ENCODE measurements at places on chromosomes 6 and 20.

- H3K36me3 ChIP-seq, result no peaks in the 10 kb centered on the region
- peaks cover 25% of the 10 kb centered on the region for H3K4me1 ChIP-seq
- DNase-seq, result no peak
- H3K4me3 ChIP-seq, result no peak overlapping the region
- H3K27me3 ChIP-seq, result no peaks in the 10 kb centered on the region
- H3K27ac ChIP-seq, result no peak overlapping the region
Measured at GRCh38 chr6:2966347-2966746, 5.0 kb downstream of the SERPINB6 start.

- no peaks in the 10 kb centered on the region for H3K4me1 ChIP-seq
- no peaks in the 10 kb centered on the region for H3K36me3 ChIP-seq
- H3K4me3 ChIP-seq, result no peak overlapping the region
- no peaks in the 10 kb centered on the region for H3K27me3 ChIP-seq
- DNase-seq, result no peak
Measured at GRCh38 chr6:143773506-143774150, 69.5 kb upstream of the LTV1 start.

- no peak for DNase-seq
- no peak overlapping the region for H3K4me3 ChIP-seq
- H3K27me3 ChIP-seq, result no peaks in the 10 kb centered on the region
- no peaks in the 10 kb centered on the region for H3K4me1 ChIP-seq
- H3K27ac ChIP-seq, result no peak overlapping the region
Measured at GRCh38 chr6:35449287-35449881, 2.8 kb upstream of the FANCE start.

DNA sequence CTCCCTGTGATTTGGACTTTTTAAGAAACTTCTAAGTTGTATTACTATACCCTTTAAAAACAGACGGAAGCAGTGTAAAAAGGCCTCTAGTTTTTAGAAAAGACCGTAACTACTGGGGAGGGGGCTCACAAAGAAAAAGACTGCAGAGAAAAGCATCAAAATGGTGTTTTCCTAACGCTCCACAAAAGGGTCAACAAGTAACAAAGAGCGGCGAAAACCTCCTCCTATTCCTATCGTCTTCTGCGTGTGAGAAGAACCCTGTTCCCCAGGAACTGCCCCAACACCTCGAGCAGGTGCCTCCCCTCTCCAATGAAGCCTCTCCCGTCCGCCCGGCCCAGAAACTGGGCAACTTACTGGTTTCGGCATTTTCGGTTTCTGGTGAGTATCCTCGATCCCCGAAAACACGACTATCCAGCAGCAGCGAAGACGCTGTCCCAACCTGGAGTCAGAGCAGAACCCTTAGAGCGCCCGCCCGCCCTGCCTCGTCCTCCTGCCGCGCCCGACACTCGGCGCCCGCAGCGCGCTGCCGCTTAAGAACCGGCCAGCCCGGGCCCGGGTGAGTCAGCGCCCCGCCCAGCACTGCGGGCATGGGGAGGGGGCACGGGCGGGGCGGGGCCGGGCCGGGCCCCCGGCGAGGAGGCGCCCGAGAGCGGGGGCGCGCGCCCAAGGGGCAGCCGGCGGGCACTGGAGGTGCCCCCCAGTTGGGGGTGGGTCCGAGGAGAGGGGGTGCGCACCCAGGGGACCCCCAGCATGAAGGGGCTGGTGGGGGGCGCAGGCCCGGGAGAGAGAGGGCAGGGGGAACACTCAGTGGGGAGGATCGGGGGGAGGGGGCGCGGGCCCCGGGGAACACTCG, 1.2 kb downstream of the EZR start:
- H3K4me3 ChIP-seq, result peak overlapping the region; percentile 71
- H3K27ac ChIP-seq, result peak overlapping the region; percentile 95
- H3K4me1 ChIP-seq, result peaks cover 43% of the 10 kb centered on the region
- peak; percentile 91 for DNase-seq
- H3K27me3 ChIP-seq, result no peaks in the 10 kb centered on the region

DNA sequence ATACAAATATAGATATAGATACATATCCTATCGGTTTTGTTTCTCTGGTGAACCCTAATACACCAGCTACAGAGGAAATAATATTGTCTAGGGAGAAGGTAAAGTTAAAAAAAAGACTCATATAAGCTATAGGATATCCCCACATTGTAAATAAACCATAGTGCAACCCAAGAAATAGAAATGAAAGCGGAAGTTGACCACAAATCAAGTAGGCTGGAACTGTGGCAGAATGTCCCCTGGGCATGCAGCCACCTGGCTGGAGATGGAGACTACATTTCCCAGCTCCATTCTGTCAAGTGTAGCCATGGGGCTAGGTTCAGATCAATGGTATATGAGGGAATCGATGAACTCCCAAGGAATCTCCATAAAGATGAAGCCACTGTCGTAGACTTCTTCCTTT, 70.1 kb upstream of the RPS6KA2 start:
- H3K4me3 ChIP-seq, result no peak overlapping the region
- H3K27ac ChIP-seq, result no peak overlapping the region
- H3K4me1 ChIP-seq, result no peaks in the 10 kb centered on the region

- H3K36me3 ChIP-seq, result no peaks in the 10 kb centered on the region
- DNase-seq, result no peak
- no peak overlapping the region for H3K27ac ChIP-seq
Measured at GRCh38 chr6:107064579-107065065, 36.6 kb downstream of the MTRES1 start.

Data from Caco-2 (cell line).